Neural crest cell (in vitro differentiated cells): ENCODE measurements at places on chromosomes 16 and 17. TPM values are rescaled to one million over a fixed set of nuclear protein-coding genes. Genes with fewer than 3 reads are reported as not detected.
A peak's percentile ranks its signal among the peaks of the same experiment; 100 is the strongest.

DNA sequence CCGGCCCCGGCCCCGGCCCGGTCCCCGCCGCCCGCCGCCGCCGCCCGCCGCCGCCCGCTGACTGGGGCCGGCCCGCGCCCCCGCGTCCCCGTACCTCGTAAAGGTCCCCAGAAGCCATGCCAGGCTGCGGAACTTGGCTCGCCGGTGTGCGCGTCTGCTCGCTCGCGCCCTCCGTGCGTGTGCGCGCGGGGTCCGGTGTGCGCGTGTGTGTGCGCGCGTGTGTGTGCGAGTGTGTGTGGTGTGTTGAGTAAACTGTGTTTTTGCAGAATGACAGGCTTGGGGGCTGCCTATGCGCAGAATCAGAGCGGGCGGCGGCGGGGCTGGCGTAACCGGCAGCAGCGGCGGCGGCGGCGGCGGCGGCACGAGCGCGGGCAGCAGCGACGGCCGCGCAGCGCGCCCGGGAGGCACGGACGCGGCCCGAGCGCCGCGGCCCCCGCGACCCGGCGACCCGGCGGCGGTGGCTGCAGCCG, 307 bp downstream of the CDYL2 start:
- peak; percentile 48 for DNase-seq

- DNase-seq: peak; percentile 40
Observed at GRCh38 chr17:80260791-80261158, at the start of gene RNF213. RNF213 (plus strand) TSS chr17:80260852; CDS start chr17:80263682, 2,830 bp downstream.

DNA sequence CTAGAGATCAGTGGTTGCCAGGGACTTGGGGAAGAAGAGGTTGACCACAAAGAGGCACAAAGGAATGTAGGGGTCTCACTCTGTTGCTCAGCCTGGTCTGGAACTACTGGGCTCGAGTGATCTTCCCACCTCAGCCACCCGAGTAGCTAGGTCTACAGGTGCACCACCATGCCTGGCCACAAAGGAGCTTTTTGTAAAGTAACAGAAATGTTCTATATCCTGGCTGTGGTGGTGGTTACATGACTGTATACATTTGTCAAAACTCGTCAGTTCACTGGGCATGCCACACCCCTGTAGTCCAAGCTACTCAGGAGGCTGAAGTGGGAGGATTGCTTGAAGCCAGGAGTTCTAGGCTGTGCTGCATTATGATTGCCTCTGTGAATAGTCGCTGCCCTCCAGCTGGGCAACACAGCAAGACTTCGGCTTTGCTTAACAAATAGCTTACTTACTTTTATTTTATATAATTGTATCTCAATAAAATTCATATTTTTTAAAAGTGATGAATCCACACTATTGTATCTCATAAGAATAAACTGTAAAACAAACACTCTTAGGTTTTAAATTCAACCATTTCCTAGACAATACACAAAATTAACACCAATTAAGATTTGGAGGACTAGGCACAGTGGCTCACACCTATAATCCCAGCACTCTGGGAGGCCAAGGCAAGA, 5.0 kb downstream of the SKA2 start:
- DNase-seq: no peak

- no peak for DNase-seq
Observed at GRCh38 chr17:1896243-1897104, 66.7 kb downstream of the RPA1 start.

DNA sequence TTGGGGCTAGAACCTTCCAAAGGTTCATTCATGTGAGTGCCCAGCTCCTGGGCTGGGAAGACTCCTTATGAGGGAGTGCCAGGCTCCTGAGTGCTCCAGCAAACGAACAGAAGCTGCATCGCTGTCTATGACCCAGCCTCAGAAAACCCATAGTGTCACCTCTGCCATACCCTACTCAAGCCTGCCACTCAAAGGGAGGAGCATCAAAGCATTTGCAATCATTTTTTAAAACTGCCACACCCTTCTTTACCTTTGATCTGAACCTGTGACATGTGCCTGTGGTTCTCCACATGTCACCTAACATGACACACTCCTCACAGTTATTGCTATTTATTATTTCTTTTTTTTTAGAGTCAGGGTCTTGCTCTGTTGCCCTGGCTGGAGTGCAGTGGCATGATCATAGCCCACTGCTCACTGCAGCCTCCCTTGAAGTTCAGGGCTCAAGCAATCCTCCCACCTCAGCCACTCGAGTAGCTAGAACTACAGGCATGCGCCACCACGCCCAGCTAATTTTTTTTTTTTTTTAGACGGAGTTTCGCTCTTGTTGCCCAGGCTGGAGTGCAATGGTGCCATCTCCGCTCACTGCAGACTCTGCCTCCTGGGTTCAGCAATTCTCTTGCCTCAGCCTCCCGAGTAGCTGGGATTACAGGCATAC, 7.3 kb upstream of the KDM8 start:
- no peak for DNase-seq

The SLC47A2 gene
- not detected in 2 replicates for total RNA-seq

The DNAAF1 gene
- total RNA-seq: 0.20 and 0.35 TPM in 2 replicates
